ENCODE measurements at places on chromosomes 1 and 21.
A peak's percentile ranks its signal among the peaks of the same experiment; 100 is the strongest.

DNA sequence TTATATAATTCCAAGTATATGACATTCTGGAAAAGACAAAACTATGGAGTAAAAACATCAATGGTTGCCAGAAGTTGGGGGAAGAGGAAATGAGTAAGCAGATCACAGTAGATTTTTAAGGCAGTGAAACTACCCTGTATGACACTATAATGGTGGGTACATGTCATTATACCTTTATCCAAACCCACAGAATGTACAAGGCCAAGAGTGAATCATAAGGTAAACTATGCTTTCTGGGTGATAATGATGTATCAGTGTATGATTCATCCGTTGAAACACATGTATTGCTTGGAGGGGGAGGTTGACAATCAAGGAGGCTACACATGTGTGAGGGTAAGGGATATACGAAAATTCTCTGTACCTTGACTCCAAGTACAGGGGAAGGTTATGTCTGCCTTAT, 862.7 kb downstream of the PLA2G4A start:
- peak; percentile 88 for DNase-seq

DNA sequence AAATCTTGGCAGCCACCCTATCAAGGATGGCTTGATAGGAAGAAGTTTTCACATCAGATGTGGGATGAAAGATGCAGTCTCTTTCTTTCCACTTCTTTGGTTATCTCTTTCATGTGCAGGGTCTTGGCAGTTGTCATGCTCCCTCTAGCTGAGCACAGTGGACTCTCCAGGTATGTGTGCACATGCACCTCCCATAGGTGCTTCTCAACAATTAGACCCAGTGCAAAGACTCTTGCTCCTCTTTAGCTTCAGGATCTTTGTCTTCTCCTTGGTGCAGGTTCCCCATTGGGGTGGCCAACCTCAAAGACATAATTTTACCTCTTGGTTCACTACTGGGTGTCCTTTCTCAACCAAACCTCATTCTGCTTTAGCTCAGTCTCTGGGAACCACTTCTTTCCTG, 80.7 kb downstream of the TBX15 start:
- DNase-seq, result no peak

DNA sequence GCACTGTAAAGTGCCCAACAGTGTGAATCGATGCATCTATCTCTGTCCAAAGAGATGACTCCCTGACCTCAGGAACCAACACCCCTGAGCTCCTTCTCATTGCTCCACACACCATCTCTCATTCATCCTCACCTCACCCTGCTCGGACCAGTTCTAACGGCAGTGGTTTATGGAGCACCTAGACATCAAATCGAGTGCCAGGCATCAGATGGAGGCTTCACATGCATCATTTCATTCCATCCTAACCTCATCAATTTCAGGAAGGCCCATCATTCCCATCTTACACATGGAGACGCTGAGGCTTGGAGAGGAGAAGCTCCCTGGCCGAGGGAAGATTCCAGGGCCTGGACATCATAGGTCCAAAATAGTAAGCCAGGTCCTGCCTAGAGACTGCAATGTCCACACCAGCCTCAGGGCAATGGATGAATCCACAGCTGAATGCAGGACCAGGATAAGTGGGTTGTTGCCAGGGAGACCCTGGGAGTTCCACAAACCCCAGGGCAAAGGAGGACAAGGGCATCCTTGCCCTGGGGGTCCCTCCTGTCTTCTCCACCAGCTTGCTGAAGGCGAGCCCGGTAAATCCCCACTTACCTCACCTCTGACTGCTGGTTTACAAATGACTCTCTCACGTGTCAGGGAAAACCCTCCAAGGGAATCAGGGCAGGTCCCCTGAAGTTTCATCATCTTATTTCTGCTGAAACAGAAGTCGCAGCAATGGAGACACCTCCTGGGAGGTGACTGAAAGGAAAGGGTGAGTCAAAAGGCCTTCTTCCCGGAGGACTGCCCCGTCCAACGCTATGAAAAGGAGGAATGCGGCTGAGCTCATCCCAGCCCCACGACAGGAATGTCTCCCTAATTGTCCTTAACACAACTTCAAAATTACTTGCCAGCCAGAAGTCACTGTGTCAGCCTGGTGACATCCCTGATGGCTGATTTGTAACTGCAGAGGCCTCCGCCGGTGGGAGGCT, 9.0 kb upstream of the IFFO2 start:
- peak; percentile 73 for DNase-seq

GRCh38 chr1:17213148-17213781, 8.3 kb downstream of the PADI1 start:
- DNase-seq, result no peak

DNA sequence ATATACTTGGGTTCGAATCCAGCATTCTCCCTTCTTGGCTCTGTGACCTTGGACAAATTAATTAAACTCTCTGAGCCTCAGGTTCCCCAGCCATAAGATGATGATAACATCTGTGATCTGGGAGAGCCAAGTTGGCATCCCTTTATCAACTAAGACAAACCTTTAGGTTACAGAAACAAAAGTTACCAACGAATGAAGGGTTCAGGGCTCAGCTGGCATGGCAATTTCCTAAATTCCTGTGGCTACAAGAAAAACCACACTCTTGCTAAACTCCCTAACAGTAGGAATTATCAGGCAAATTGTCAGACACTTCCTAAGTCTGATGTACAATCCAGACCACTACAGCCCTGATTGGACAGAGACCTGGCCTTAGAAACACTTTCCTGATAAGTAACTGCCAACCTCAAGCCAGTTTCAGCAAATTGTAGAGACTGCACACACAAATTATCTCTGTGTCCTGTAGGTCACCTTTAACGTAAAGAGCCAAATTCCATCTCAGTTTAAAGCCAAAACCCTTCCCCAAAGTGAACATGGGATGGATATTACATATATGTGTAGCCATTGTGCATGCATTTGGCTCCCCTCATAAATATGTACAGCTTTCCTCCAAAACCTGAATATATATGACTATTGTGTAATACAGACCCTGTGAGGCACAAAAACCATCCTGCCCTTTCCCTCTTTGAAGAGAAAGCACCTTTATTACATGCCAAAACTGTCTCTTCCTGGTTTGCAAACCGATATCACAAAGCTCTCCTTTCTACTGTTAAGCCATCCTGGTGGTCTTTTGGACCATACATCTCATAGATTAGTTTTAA, 39.5 kb upstream of the EDARADD start:
- DNase-seq, result no peak

DNA sequence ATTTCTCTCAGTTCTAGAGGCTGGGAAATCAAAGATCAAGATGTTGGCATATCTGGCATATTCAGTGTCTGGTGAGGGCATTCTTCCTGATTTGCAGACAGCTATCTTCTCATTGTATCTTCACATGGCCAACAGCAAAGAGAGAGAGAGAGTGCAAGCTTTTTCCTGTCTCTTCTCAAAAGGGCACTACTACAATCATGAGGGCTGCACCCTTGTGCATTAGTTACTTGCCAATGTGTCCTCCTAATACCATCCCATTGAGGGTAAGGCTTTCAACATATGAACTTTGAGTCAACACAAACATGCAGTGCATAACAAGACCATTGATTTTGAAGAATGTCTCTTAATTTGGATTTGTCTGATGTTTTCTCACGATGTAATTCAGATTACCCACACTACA, 78.0 kb downstream of the CCDC30 start:
- no peak for DNase-seq

DNA sequence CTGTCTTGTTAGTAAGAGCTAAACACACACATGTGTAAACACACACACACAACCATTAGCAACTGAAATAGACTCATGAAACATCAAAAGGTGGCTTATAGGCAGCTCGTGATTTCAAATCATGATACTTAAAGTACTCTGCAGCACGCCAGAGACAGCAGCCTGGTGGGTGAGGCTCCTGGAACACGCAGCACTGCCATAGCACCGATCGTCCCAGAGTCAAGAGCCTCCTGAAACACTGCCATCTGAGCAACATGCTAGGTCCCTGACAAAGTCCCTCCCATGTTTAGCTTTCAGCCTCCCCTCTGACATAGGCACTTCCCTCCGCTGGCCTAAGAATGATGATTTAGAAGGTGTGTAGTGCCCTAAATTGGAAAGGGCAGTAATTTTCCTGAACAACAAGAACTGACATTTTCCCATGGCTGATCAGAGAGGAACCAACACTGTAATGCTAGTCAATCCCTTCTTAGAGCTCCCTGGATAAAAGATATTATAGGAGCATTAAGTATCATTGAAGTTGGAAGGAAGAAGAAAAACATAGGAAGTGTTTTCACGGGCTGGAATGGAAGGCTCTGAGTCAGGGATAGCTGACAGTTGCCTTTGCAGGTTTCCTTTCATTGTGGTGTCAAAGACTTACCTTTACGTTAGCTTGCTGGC, 14.1 kb upstream of the DPT start:
- DNase-seq, result no peak

DNA sequence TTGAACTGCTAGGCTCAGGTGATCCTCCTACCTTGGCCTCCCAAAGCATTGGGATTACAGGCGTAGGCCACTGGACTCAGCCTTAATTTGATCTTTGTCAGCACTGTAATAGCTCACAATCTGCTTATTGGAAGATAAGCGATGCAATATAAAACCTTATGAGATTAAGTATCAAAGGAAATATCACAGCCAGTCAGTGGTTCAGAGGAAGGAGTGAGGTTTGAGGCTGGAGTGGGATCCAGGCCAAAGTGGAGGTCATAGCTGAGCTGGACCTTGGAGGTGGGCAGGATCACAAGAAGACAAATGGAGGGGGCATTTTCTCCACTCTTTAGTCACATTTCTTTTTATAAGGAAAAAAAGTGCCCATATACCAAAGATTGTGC, 228.5 kb downstream of the RHOU start:
- DNase-seq, result no peak

DNA sequence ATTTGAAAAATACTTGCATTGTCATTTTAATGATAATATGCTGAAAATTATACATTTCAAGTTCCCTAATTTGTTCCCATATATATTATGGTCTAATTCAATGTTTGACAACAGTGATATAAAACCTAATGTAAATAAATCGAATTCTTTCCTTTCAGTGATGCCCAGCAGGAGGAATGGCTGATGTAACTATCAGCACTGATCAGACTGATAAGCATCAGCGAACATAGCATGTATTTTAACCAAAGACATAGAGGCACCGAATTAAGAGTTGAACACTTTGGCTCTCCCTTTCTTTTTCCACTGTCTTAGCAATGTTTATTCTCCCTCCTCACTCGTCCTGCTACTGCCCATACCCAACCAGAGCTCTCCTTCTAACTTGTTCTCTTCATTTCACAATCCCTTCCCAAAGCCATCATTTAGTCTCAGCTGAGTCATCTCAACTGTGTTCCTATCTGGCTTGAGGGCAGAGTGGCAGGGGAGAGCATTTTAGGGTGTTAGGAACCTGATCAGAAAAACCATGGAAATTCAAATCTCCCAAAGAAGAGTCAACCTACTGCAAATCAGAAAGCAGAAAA, 58.8 kb upstream of the C1orf115 start:
- DNase-seq, result no peak
